ENCODE measurements at places on chromosomes 6 and 20.
A peak's percentile ranks its signal among the peaks of the same experiment; 100 is the strongest.

- DNase-seq: no peak
Measured at GRCh38 chr6:3427687-3428085, 29.2 kb downstream of the SLC22A23 start.

DNA sequence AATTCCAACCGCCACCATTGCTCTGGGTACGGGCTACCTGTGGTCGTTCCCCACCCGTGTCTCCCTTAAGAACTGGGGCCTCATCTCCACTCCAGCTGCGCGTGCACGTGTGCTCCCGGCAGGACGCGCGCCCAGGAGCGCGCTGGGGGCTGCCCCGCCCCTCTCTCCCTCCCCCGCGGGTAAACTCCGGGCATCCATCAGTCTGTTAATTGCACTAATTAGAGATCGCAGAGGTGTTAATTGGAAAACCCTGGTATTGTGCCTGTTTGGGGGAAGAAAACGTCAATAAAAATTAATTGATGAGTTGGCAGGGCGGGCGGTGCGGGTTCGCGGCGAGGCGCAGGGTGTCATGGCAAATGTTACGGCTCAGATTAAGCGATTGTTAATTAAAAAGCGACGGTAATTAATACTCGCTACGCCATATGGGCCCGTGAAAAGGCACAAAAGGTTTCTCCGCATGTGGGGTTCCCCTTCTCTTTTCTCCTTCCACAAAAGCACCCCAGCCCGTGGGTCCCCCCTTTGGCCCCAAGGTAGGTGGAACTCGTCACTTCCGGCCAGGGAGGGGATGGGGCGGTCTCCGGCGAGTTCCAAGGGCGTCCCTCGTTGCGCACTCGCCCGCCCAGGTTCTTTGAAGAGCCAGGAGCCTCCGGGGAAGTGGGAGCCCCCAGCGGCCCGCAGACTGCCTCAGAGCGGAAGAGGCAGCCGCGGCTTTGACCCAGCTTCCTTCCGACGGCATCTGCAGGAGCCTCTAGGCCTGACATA, 14.4 kb downstream of the FOXP4 start:
- DNase-seq: peak; percentile 94

DNA sequence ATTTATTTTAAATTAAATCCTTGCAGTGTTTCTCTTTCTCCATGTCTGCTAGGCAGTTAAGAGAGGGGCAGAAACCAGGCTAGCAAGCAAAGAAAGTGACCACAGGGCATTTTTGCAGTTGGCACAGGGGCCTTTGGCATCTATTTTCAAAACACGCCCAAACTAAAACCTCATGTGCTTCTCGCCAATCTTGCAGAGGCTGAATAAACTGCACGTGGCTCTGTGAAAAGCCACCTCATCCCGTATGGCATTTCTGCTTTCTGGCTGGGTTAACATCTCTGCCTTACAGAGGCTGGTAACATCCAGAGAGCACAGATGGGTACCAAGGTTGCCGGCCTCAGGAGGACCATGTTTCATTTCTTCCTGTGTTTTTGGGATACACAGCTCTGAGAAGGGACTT, 54.6 kb downstream of the GJA10 start:
- DNase-seq: no peak

DNA sequence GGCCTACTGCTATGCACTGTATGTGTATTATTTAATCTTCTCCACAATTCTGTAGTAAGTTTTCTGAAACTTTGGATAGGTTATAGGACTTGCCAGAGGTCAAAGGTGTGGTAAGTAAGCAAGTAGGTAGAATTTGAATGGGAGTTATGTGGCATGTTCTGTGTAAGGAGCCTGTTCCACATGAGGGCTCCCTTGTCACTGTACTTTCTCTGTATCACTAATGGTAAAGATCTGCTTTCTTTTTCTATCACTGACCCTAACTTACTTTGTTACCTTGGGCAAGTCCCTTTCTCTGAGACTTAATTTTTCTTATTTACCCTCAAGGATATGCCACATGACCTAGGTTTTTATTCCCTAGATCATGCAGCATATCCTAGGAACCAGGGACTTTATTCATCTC, 50.3 kb downstream of the EIF2S2 start:
- DNase-seq: no peak

DNA sequence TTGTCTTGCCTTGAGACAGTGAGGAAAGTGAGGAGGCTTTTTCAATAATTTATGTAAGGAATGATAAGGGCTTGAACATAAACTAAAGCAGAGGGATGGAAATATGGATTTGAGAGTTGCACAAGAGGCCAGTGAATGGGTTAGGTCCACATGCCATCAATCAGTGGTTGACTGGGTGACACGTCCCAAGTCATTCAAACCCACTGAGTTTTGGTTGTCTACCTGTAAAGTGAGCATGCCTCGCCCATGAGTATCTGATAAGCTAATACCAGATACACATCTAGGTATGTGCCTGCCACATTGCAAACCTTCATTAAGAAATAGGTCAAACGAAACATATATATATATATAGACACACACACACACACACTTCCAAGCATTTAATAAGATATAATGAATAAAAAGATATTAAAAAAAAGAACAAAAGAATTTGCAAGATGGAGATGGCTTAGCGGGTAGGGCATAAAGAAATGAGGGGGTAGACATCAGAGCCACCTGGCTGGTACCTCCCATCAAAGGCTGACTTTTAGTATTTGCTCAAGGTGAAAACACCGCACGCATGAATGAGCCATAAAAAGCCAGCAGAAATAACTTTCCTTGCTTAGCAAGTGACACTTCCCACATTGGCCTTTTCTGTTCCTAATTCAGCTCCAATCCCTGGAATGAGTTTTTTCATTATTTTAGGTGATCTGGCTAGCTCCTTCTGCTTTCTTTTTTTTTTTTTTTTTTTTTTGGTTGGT, 109.1 kb upstream of the GGTLC1 start:
- no peak for DNase-seq

- DNase-seq: no peak
Measured at GRCh38 chr6:150535818-150536220, 63.9 kb upstream of the PLEKHG1 start.

DNA sequence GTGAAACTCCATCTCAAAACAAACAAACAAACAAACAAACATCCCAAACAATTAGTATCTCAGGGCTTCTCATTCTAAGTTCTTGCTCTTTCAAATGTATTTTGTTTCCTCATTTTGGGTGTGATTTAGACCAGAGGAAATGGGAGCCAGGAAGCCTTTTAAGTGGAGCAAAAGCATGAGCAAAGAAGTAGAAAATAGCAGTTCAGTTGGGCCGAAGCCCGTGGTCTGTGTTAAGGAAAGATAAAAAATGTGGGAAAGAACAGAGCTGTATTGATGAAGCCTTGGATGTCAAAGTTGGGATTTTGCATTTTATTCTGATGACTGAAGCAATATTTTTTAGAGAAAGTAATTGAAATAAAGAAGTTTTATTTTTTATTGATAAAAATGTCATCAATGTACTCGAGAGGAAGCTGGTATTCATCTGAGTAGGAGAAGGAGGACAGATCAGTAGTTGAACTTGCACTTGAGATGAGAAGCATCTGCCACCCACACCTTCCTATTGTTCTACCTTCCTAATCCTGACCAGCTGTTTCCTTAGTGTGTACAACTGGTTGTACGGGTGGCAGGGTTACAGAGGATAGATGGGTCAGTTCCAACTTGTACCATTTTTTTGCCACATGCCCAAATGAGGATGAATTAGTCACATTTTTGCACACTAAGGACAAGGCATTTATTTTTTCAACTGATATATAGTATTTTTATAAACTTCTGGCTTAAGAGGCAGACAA, 56.1 kb downstream of the KIAA0408 start:
- DNase-seq: no peak

- DNase-seq: peak; percentile 66
Measured at GRCh38 chr6:36118550-36119107, 11.7 kb upstream of the MAPK13 start.
